ENCODE measurements at places on chromosomes 2 and 18. TPM values are rescaled to one million over a fixed set of nuclear protein-coding genes. Genes with fewer than 3 reads are reported as not detected.

The IL37 gene
- total RNA-seq = not detected

The COL4A4 gene
- 0.11 TPM for total RNA-seq

The CNDP1 gene
- total RNA-seq = not detected

The KCNIP3 gene
- total RNA-seq = not detected

The PROKR1 gene
- not detected for total RNA-seq

The YPEL5 gene
- total RNA-seq = 23.4 TPM

The BBS5 gene
- 3.7 TPM for total RNA-seq

The OSR1 gene
- total RNA-seq = not detected

The GALM gene
- 19.9 TPM for total RNA-seq

- no peak for DNase-seq
Measured at GRCh38 chr18:24488824-24489493, 28.5 kb downstream of the HRH4 start.

GRCh38 chr2:9952856-9953503, 1.5 kb downstream of the GRHL1 start:
- no peak for DNase-seq

- no peak for DNase-seq
Measured at GRCh38 chr2:157835006-157835405, 41.1 kb downstream of the ACVR1 start.

DNA sequence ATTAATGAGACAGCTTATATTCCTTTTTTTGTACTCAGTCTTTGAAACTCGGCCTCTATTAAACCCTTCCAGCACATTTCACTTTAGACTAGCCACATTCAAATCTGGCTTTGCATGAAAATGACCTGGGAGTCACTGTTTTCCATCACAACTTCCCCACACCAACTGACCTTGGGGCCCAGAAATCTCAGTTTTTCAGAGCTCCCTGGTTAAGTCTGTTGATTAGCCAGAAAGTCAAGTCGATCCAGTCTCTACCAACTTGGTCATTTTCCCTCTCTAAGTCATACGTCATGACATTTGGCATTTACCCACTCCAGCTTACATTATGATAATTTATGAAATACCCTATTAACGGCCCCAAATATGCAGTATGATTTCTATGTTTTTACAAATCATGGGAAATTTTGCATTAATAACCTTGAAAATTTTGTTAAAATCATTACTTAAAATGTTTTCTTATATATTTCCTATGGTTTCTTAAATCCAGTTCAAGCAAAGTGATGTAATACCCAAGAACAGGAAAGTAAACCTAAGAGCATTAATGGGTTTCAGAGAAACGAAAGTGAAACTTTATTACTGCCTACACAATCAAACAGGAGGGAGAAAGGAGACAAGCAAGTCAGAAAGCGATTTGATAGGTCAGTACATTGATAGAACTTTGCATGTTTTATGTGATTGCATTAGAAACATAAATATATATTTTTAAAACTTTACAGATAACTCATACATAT, 77.1 kb downstream of the SPATS2L start:
- DNase-seq = no peak

GRCh38 chr2:39068299-39069135, 52.3 kb downstream of the SOS1 start:
- no peak for DNase-seq

- DNase-seq = no peak
Measured at GRCh38 chr2:231604101-231604684, 11.5 kb downstream of the TEX44 start.

DNA sequence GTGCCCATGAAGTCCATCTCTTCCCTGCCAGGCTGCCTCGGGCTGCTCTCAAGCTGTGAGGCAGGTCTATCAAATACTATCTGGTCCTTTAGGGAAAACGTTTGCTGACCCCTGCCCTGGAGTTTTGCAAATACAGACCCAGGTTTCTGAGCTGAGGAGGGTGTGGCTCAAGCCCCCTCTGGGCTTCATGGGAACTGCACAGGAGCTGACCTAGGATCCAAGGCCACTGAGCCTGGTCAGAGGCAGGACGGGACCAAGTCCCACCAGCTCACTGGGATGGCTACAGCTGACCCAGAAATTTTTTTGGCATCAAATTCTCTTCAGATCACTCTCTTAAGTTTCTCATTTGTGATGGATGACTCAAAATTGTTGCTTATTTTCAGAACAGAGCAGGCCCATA, 14.1 kb downstream of the ZNF516 start:
- peak; percentile 42 for DNase-seq

DNA sequence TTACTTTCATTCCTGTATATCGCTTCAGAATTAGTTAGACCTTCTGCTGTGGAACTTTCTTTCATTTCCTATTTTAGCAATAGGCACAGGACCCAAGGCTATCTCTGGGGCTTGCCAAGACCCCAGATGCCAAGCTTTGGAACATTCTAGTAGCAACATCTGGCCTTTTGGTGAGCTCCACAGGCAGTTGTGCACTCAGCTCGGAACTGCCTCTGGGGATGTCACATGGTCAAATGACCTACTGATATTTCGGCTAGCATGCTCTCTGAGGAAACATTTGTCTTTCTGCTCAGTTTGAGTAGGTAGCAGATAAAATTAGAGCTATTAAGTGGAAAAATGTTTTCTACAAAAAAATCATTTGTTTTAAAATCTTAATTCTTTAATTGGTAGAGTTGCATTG, 76.6 kb upstream of the ITGA4 start:
- no peak for DNase-seq

GRCh38 chr2:75320898-75321598, 121.7 kb upstream of the TACR1 start:
- DNase-seq = no peak

GRCh38 chr2:45859682-45860081, 208.2 kb downstream of the PRKCE start:
- no peak for DNase-seq

GRCh38 chr18:78510636-78511035, 469.0 kb upstream of the SALL3 start:
- DNase-seq = no peak

DNA sequence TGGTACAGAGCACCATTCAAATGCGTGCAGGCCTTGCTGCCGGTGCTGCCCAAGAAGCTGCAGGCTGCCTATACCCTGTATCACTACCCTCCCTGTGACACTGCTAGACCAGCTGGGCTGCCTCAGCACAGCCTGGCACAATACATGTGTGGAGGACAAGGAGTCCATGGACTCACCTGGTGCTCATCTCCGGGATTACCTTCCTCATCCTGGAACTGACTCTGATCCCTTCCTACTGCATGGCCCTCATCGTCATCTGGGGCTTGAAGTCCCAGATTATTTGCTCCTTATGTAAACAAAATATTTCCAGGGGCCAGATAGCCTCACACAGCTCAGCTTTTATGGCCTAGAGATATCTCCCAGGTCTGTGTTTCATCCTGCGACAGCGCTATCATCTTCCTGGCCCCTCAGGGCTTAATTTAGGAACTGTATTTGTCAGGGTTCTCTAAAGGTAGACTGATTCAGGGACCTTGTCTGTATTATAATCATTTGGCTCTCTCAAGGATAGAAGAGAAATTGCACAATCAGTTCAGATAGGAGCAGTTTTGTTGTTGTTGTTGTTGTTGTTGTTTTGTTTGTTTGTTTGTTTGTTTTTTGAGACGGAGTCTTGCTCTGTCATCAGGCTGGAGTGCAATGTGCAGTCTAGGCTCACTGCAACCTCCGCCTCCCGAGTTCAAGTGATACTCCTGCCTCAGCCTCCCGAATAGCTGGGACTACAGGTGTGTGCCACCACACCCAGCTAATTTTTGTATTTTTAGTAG, 42.9 kb downstream of the WDR75 start:
- no peak for DNase-seq

DNA sequence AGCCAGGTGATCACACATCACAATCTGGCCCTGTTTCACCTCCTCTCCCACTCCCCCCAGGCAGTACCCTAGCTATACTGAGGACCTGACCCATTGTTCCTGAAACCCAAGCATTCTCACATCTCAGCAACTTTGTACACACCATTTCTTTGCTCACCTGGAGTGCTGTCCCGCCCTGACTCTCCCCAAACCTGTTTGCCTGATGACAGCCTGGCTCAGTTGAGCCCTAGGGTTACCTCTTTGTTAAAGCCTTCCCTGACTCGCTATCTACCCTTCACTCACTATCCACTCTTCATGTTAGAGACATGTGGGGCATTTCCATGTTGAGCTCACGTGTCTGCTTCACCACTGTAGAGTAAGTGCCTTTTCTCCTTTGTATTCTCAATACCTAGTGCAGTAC, 49.1 kb downstream of the GREB1L start:
- no peak for DNase-seq

DNA sequence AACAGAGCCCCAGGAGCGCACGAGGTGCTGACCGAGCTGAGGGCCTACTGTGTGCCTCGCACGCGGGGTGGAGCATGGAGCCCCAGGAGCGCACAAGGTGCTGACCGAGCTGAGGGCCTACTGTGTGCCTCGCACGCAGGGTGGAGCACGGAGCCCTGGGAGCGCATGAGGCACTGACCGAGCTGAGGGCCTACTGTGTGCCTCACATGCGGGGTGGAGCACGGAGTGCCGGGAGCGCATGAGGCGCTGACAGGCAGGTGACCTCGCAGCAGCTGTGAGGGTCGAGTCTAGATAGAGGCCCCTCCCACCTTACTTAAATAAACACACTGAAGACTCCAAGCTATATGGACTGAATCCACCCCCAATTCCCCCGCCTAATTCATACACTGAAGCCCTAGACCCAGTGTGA, 60.3 kb downstream of the EIPR1 start:
- DNase-seq = no peak

GRCh38 chr2:64727013-64727767, 73.5 kb upstream of the SERTAD2 start:
- DNase-seq = no peak

- peak; percentile 62 for DNase-seq
Measured at GRCh38 chr2:218897394-218898108, 16.9 kb downstream of the WNT10A start.

GRCh38 chr2:84827978-84828575, 52.8 kb downstream of the TRABD2A start:
- DNase-seq = no peak

DNA sequence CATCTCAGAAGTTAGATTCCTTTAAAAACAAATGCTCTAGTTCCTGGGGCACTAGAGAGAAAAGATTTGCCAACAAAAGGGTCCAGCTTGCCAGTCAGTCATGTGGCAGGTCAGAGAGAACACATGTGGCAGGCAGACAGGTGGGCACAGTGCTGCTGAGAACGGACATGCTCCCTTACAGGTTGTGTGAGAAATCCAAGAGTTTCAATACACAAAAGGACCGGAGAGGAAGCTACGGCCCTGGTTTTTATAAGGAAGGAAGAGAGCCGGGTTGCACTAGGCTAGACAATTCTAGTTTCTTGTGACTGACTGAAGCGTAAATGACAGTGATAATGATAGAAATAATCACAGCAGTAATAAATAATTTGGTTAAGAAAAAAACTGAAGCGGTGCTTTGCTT, 18.3 kb downstream of the CDC42EP3 start:
- DNase-seq = no peak

GRCh38 chr2:97675430-97676113, 6.1 kb downstream of the C2orf92 start:
- no peak for DNase-seq

GRCh38 chr2:86274918-86275275, 62.5 kb downstream of the REEP1 start:
- DNase-seq = no peak

DNA sequence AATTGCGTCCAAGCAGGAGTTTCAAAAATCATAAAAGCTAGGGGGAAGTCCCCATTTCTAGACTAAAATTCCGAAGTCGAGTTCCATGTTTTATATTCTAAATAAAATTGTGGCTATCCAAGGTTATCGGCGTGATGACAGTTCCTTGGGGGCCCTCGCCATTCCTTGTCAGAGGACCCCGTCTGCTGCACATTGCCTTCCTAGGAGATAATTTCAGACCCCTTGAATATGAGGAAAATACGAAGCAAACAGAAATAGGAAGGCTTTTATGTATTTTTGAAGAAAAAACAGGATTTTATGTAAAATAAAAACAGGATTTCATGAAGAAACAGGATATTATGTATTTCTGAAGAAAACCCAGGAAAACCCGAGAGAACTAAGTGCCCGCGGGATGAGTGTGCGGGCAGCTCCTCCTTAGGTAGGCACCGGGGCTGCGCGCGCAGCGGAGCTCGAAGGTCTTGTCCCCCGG, 465 bp upstream of the PLEKHA3 start:
- DNase-seq = no peak

DNA sequence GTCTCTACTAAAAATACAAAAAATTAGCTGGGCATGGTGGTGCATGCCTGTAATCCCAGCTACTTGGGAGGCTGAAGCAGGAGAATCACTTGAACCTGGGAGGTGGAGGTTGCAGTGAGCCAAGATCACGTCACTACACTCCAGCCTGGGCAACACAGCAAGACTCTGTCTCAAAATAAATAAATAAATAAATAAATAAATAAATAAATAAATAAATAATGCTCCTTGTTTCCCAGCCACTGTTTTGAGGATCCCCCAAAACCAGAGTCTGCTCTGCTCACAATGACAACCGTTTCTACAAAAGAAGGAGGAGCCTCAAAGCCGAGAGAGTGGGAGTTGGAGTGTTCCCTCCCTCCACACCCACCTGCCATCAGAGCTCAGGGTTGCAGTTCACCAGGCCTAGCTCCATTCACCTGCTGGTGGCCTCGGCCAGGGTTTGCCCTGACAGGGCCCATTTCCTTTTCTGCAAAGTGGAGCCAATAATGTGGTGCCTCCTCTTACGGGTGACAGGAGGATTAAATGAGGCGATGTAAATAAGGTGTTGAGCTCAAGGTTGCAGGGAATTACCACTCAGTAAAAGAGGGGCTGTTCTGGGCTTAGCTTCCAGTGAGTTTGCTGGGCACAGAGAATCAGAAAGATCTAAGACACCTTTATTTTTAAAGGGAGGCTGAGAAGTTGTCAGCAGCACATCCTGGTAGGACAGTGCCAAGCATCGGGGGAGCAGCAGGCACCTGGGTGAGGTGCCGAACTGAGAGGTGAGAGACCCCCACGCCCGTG, 25.5 kb downstream of the CRACDL start:
- DNase-seq = no peak

DNA sequence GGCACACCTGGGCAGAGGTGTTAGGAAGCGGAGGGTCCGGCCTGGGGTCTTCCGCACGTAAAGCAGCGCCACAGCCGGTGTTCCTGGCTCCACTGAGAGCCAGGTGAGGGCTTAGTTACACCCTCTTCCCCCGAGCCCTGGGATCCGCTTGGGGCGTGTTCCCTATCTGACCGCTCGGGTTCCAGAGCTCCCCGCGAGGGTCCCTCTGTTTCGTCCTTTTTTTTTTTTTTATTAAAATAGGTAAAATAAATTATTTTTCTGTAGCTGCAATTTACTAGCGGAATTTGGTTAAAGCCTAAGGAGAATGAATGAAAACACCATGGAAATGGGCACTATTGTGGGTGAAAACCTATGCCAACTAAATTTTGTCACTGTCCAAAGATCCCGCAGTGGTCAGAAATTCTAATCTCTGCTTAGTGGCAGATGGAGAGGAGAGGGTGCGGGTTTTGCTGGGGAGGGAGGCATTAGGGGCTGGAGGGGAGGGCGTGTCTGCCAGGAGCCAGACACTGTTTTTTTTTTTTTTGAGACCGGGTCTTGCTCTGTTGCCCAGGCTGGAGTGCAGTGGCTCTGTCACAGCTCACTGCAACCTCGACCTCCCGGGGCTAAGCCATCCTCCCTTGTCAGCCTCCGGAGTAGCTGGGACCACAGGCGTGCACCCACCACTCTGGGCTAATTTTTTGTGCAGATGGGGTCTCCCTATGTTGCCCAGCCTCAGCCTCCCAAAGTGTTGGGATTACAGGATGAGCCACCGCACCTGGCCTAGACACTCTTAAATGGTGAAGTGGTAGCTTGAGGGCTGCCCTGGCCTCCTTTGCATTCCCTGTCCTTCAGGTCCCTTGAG, 834 bp downstream of the PDCL3 start:
- no peak for DNase-seq

Measured in natural killer cell treated with Interleukin-12 subunit alpha and Interleukin-12 subunit beta and Interleukin-15 and Interleukin-18, amount 100 ng/mL, for 72 hours (primary cell).